ENCODE measurements at places on chromosomes 4 and X.

DNA sequence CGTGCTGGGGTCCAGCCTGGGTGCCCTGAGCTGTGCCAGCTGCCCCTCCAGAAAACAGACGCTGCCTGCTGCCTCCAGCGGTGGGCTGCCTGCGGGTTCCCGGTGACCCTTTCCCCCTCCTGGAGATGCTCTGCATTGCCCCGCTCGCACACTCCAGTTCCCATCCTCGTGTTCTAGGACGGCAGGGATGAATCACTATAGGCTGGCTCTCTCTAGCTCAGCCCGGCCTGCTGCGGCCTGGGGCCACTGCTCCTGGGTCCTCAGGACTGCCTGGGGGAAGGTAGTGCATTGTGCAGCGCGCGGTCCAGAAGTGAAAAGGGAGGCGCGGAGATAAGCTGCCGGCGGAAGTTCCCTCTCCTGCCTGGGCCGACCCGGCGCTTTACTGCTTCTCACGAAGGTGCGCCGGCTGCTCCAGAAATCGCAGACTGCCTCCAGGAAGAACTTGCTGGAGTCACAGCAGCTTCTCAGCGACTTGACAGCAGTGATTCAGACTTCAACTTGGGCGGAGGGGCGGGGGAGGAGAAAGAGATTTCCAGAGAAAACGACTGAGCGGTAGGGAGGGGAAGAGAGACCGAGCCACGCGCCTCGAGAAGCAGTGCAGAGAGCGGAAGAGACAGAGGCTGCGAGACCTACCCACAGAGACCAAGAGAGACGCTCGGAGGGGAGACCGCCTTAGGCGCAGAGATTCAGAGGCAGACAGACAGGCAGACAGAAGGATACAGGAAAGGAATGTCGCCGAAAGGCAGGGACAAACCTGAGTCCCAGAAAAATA lies 6.7 kb upstream of the MSX1 start:
- no peak for DNase-seq

GRCh38 chrX:111119341-111119740 lies 23.4 kb downstream of the PAK3 start:
- no peak for DNase-seq

DNA sequence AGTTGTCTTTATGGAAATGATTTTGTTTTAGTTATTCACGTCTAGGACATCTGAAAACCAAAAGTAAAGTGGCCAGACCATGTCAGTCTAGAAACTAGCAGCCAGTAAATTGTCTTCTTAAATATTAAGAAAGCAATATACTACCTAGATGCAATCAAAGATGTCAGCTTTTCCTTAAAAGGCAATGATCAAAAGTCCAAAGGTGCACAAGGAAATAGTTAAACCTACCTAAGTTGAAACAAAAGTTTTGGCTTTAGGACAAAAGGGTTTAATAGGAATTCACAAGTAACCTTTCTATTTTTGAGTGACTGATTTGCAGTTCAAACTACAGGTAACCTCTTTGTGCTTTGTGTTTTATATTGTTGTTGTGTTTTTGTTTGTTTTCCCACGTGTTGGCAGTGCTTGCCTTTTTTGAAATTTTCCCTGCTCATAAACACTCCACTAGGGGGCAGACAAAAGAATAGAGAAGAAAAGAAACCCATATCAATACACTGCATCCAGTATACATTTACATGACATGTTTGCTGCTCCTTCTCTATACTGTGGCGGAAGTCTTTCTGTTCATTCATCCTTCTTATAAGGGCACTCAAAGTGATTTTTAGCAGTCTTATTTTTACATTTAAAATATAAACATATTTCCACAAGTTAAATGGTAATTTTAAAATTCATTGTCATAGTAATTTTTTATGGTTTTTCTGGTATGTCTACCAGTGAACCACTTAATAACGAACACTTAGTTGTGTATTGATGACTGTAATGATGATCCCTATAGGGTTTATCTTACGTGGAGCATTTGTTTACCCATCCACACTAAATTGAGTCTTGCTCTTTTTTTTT lies 62.7 kb downstream of the GAB1 start:
- DNase-seq = peak; percentile 82

GRCh38 chrX:102835504-102836146 lies 101.4 kb upstream of the RAB40AL start:
- no peak for DNase-seq

DNA sequence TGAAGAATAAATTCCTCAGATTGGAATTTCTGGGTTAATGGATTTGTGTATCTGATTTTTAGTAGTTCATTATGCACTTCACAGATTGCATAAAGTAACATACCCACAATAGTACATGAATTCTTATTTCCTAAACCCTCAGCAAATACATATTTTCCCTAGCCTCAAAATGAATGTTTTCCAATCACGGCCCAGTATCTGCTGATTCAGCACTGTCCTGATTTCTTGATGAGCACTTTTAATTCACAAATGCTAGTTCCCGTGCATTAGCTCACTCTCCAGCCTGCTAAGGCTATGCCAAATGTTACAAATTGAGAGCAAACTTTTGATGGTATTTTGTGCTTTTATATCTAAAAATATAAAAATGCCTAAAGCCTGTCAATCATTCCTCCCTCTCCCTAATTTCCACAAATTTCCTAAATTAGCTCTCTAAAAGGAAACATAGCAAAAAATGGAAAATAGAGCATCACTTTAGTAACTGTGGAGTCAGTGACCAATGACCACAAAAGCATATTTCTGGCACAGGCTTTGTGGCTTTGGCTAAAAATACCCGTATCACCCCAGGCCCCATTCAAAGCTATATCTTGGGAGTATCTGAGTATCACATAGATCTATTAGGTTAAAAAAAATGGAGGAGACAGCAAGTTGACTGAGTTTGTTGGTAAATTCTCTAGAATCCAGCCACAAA lies 75.5 kb downstream of the NAF1 start:
- DNase-seq = no peak

DNA sequence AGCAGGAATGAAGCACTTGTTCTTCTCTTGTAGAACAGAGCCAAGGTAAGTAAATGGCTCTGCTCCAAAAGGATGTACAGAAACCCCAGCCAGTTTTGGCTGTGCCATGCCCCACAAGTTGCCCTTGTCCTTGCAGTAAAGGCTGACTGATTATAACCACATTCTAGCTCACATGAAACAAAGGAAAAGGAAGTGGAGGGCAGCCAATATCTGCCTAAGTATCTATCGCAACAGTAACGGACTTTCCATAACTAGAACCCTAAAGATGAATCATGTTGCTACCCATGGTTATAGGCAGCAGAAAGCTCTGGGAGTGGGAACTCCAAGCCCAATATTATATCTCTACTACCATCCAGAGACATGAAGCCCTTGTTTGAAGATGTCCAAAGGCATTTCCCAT lies 95.7 kb downstream of the COMMD8 start:
- no peak for DNase-seq

- DNase-seq = no peak
Measured at GRCh38 chrX:16466640-16467432, 183.1 kb upstream of the S100G start.

DNA sequence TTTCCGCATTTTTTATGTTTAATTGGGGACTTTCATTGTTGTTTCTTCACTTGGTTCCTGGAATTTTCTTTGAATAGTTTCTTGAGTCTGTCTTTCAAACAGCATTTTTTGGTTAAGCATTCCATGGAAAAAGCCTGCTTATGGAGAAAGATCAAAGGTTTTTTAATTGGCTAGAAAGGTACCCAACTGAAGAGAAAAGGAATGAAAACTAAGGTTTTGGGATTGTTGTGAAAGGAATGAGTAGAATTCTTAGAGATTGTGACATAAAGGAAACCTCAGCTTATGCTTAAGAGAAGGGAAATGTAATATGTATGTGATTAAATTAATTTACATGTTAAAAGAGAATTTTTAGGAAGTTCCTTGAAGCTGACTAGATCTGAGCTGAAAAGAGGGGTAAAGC lies 82.8 kb downstream of the CCKAR start:
- no peak for DNase-seq

DNA sequence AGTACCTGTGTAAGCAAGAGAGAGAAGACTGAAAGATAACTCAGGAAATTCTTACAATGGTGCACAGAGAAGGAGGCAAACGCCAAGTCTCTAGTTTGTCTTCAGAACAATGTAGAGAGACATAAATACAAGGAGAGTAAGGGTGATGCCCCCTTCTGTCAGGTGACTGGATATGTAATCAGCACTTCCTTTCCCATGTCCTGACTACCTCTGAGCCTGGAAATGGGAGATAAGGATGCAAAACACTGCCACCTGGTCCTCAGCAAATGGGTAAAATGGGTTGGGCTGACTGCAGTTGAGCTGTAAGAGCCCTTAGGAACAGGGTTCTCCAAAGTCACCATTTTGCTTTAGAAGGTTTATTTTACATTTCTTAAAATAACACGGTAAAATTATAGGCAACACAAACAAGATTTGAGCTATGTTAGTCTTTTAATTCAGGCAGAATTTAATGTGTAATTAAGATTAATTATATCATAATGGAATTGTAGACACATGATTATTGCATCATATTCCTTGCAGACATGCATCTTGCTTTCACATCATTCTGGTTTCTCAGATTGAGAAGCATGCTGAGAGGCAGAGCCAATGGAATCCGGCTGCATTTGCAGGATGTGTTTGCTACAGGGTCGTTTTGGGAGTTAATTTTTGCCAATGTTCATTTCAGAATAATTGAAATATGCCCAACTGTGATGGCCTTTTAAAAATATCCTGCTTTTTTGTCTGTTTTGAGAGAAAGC lies 37.2 kb upstream of the ARX start:
- DNase-seq = no peak

GRCh38 chr4:122879001-122879400 lies 43.4 kb downstream of the NUDT6 start:
- no peak for DNase-seq

- no peak for DNase-seq
Measured at GRCh38 chr4:139785356-139785755, 119.7 kb downstream of the MGST2 start.

- no peak for DNase-seq
Measured at GRCh38 chrX:12425496-12425895, 287.2 kb downstream of the FRMPD4 start.

- no peak for DNase-seq
Measured at GRCh38 chrX:113001836-113002235, 161.2 kb upstream of the AMOT start.

DNA sequence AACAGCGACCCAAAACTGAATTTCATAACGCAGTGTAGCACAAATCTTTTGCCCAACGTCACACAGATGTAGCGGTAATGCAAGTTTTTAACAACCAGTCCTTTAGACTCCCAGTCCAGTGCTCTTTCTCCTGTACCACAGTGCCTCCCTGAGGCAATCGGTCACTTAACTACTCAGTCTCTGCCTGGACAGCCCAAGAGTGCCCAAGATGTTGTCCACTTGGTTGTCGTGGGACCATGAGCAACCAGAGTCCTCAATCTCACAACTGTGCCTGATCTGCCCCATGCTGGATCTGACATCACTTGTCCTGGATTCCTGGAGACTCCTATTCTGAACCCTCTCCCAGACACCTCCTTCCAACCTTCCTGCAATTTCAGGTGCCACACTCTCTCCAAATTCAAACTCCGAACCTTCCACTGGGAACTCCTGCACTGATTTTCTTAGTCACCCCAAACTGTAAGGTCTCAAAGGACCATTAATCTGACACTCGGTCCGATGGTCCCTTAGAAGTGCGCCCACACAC lies 702 bp downstream of the MMGT1 start:
- no peak for DNase-seq

DNA sequence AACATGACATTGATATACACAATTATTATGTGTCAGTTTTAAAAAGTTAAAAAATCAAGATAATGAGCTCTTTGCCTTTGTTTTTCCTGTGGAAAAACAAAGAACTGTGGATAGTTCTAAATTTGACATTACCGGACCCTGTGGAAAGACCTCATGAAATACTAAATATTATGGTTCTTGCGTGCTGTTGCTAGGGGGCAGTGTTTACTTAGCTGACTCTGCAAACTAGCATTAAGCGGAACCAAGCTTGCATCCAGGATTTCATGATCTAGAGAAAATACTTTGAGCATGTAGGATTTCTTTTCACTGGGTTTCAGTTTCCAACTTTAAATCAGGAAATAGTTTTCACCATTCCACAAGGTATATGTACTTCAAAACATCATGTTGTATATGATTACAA lies 33.6 kb downstream of the CLCN4 start:
- DNase-seq = peak; percentile 64

- DNase-seq = peak; percentile 77
Measured at GRCh38 chrX:123859409-123859845, 426 bp upstream of the XIAP start.

GRCh38 chr4:140099983-140100382 lies 54.0 kb downstream of the MAML3 start:
- peak; percentile 56 for DNase-seq

DNA sequence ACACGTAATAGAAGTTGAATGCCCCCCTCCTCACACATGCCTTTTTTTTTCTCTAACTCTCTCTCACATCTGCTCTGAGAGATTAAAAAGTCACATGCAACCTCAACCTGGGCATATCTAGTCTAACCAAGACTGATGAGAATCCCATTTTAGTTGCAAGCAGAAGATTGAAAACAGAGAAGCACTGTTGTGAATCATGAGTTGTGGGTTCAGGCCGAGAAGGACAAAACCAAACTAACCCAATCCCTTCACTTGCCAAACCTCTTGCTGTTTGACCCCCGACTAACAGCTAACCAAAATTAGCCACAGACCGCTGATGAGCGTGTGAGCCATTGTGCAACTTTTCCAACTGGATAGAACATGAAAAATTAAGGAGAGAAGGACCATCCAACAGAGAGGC lies 31.8 kb downstream of the CXCL1 start:
- DNase-seq = no peak

DNA sequence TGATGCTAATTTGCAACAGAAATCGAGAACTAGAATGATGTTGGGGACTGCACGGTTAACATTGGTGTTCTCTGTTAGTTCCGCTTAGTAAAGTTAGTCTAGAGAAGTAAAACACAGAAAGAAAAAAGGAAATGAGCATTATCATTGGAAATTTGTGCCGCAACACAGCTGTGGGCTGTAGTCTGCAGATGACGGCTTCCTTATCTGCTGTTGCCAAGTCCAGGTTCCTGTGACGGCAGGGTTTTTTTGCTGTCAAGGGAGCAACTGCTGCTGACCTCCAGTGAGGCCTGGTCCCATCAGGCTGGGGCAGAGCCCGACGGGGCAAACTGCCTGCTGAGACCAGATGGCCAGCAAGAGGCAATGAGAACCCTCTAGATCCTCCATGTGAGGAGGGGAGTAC lies 38.9 kb upstream of the PHEX start:
- DNase-seq = peak; percentile 38

DNA sequence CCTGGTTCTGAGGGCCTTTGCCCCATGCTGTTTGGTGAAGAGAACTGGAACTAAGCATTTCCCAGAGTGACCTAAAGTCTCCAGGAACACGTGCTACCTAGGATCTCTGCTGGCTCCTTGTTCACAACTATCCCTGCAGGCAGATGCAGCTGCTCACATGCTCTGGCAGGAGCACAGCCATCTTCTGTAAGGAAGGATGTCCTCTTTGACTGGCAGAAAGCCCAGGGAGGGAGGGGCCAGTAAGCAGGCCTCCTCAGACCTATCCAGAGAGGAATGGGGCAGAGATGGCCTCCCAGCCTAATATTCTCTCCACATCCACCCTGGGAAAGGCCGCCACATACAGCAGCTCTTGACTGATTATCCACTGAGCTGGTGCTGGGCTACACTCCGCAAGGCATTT lies 142.8 kb upstream of the EOLA2 start:
- no peak for DNase-seq
